ENCODE measurements at places on chromosomes 16 and 17.

DNA sequence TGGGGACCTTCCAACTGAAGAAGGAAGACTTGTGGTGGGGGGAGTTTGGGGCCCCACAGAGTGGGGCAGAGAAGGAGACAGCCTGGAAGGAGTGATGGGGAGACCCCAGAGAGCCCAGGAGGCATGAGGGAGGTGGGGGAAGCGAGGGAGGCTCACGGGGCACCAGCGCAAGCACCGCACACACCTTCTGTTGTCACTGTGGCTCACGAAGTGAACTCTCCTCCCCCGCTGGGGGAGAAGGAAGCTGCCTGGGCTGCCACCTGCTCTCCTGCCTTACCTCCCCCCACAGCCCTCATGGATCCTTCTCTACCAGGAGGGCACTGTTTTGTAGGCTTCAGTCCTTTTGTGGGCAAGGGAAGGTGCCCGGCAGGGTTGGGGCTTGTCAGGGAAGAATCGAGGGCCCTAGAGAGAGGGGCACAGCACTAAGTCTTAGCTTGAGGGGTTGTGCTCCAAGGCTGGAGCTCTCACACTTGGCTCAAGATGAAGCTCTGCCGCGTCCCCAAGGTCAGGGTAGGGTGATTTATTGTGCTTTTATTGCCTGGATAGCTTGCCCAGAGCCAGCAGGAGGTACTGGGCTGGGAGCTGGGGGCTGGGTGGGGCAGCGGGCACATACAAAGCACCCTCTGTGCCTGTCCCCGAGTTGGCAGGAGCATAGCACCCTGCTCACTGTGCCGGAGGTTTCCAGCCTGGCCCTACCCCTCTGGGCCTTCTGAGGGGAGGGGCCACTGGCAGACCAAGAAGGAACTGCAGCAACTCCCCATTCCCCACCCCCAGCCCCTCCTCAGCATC lies 4.6 kb upstream of the STARD3 start:
- no peak for DNase-seq

DNA sequence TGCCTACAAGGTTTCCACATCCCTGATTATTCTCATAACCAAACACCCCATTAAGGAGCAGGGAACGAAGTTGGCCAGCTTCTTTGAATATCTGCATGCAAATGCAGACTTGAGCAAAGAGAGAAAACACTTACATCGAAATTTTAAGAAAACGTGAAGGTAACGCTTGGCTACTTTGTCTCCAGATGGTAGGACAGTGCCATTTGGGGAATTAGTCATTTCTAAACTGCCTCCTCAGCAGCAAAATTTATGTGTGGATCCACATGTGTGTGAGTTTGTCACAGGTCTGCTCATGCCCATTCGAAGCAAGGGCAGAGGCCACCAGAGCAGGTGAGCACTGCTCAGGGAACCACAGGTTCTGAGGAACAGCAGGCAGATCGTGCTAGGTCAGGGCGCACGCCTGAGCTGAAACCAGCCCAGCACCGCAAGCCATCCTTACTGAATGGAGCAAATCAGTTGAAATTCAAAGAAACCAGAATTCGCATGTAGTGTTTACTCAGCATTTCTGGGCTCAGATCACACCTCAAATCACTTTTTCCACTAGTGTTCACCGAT lies 80.1 kb downstream of the SOCS1 start:
- DNase-seq, result peak; percentile 74

DNA sequence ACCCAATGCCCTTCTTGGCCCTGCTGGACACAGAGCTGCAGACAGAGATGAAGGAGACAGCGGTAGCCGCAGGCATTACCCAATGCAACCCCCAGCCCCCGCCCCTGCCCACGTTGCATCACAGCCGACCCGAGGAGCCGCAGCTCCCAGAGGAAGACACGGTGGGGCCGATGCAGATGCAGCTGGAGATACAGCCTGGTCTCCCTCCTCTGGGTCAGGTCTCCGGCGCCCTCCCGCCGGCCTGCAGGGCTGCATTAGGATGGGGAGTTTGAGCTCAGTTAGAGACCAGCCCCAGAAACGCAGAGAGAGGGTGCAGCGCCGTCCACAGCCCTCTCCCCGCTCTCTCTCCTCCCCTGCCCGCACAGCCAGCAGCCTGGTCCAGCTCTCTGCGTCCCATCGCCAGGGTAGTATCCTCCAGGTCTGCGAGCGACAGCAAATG lies 19.4 kb upstream of the UBE2I start:
- DNase-seq, result no peak

DNA sequence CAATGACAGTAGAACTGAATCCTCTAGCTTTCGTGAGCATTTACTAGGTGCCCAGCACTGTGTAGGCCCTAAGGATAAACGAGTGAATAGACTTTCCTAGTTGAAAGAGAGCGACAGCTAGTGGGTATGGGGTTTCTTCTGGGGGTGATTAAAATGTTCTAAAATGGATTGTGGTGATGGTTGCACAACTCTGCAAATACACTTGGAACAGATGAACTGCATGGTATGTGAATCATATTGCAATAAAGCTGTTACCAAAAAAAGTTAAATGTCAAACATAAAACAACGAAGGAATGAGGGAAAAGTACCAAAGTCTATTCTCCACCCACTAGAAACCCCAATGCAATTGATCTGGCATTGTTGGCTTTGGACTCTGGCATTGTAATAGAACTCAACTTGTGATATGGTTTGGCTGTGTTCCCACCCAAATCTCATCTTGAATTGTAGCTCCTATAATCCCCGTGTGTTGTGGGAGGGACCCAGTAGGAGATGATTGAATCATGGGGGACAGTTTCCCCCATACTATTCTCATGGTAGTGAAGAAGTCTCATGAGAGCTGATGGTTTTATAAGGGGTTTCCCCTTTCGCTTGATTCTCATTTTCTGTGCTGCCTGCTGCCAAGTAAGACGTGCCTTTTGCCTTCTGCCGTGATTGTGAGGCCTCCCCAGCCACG lies 70.5 kb downstream of the MARF1 start:
- no peak for DNase-seq

DNA sequence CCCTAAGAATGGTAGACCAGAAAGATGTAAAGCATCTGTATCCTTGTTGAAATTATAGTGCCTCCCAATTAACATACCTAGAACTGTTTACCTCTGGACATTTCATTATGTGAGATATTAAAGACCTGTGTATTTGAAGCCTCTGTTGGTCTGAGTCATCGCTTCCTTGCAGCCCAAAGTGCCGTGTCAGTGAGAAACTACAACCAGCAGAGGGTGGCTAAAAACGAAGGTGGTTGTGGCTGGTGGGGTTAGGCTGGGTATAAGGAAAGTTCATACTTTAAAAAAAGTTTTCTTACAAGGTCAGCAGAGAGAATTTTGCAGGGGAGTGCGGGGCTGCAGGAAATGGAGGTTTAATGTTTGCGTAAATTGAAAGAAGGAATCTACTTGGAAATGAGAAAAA lies 290.7 kb downstream of the TMEM114 start:
- no peak for DNase-seq

DNA sequence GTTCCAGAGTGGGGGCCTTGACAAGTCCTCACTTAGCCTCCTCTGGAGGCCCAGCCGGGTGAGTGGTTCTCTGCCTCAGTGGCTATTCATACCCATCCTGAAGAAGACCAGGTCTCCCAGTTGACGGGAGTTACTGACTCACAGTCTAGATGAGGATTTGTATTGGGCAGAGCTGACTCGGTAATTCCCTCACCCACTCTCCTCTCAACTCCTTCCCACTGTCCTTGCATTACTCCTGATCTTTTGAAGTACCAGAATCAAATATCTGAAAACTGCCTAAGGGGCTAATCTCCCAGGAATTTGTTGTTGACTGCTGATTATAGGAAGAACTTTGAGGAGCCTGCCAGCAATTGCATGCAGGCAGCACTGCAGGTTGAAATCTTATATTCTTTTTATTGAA lies 14.2 kb downstream of the SAP30BP start:
- DNase-seq, result no peak

GRCh38 chr16:583815-584591 lies 5.9 kb upstream of the RAB40C start:
- DNase-seq, result no peak

DNA sequence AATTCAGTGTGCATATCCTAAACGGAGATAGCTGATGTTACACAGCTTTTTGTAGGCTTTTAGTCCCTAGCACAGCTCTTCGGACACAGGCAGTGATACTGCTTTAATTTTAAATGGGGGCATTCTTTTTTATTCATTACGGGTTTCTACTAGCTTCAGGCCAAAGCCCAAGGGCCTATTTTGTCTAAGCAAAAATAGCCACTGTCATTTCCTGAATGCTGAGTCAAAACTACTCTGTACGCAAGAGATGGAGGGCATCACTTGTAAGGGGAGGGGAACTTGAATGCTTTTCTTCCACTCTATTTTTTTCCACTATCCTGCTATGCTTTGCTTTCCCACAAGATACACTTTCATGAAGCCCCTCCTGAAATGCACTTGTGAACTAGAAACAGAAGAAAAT lies 360.7 kb downstream of the PMP22 start:
- DNase-seq, result no peak

DNA sequence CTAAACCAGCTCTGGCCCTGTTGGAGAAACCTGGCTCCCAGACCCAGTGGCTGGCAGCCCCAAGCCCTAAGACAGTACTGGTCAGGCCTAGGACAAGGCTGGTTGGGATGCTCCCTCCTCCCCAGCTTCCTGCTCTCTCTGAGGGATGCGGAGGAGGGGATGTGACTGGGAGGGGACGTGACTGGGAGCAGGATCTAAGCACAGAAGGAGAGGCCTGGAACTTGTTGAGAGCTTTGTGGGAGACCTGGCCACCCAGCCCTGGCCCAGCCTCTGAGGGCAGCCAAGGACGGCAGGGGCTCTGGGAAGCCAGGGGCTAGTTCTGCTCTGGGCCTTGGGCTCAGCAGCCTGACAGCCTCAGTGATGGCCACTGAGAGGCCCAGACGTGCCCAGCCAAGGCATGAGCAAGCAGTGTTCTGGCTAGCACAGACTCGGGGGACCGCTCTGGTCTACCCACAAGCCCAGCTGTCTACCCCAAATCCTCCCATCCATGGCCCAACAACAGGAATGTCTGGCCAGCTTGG lies 22.8 kb downstream of the ATP6V0D1 start:
- no peak for DNase-seq

DNA sequence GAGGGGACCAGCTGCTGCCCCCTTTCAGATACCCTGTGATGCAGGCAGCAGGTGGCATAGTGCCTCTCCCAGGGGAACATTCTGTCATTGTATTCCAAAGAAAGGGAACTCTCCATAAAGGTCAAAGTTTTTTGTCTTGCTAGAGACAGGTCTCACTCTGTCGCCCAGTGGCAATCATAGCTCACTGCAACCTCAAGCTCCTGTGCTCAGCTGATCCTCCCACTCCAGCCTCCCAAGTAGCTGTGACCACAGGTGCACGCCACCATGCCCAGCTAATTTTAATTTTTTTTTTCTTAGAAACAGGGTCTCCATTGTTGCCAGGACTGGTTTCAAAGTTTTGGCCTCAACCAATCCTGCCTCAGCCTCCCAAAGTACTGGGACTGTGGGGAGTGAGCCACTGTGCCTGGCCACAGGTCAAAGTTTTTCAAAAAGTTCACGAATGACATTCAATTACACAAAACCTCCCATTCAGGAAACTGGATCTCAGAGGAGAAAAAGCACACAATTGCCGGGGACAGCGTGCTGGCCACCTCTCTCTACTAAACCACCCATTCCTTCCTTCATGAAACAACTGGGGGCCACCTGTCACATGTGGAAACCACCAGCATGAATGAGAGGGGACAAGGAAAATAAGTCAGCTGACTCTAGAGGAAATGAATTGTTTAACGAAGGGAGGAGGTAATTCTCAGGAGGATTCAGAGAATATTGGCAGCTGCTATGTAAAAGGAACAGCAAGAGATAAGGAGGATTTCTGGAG lies 80.0 kb downstream of the MARCHF10 start:
- peak; percentile 47 for DNase-seq

DNA sequence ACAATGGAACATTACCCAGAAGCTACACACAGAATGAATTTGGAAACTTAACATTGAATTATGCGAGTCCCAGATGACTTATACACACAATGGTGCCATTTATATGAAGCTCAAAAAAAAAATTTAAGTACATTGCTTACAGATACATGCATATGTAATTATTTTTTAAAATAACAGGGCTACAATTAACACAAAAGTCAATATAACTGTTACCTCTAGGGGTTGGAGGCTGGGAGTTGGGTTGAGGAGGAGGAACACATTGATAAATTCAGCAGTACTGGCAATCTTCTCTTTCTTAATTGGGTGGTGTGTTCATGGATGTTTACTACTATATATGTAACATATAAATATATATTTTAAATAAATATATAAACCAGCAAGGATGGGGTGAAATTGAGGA lies 1.1 kb downstream of the ZNF23 start:
- no peak for DNase-seq

GRCh38 chr17:56919717-56920116 lies 5.9 kb upstream of the TRIM25 start:
- no peak for DNase-seq

- DNase-seq, result no peak
Observed at GRCh38 chr16:84391151-84392030, 23.1 kb downstream of the ATP2C2 start.

- DNase-seq, result no peak
Observed at GRCh38 chr17:10130677-10131076, 67.7 kb downstream of the GAS7 start.

DNA sequence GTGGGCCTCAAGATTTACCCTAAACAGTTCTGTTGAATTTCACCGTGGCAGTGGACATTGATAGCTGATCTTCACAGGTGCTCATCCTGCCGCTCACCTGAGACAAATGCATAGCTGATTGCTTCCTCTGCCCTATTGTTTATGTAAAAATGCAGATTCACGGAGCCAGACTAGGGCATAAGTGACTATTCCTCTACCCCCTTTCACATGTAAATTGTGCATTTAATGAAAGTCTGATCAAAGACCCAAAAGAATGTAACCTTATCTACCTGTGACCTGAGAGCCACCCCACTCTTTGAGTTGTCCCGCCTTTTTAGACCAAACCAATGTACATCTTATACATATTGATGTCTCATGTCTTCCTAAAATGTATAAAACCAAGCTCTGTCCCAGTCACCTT lies 312.4 kb upstream of the CDH5 start:
- DNase-seq, result no peak

GRCh38 chr17:67098006-67098405 lies 53.7 kb downstream of the CACNG1 start:
- no peak for DNase-seq

DNA sequence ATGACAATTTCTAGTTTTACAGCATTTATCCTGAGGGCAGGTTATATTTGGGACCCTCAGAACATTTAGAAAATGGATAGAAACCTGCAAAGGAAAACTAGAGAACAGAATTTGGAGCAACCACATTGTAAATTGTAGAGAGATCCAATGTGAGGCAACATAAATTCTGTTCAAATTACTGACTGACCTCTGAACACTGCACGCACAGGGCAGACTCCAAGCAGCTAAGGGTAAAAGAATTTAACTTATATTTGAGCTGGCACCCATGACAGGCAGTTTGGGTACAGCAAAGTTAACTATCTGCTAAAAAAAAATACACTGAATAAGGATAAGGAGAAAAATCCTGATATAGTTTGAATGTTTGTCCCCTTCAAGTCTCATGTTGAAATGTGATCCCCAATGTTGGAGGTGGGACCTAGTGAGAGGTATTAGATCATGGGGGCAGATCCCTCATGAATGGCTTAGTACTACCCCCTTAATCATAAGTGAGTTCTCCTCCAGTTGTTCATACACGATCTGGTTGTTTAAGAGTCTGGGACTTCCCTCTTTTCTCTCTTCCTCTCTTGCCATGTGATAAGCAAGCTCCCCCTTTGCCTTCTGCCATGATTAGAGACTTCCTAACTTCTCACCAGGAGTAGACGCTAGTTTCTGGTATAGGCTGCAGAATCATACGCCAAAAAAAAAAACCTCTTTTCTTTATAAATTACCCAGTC lies 75.7 kb downstream of the FBXL20 start:
- DNase-seq, result no peak
